ENCODE measurements at places on chromosomes 12 and 14. TPM values are rescaled to one million over a fixed set of nuclear protein-coding genes. Genes with fewer than 3 reads are reported as not detected.
A peak's percentile ranks its signal among the peaks of the same experiment; 100 is the strongest.

DNA sequence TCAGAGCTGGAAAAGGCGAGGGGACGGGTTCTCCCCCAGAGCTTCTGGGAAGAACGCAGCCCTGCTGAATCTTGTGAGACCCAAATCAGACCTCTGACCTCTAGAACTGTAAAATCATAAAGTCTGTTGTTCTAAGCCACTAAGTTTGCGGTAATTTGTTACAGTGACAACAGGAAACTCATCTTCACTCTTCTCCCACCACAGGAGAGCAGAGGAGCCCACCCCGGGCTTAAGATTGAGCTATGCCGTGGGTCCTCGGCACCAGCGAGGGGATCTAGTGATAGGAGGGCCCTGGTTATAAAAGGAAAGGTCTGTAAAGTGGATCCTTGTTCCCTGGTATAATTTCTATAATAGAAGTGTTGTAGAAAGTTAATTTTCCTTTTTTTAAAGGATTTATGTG, 7.6 kb downstream of the MLXIP start:
- no peak overlapping the region for H3K27ac ChIP-seq
- no peak overlapping the region for H3K4me3 ChIP-seq
- H3K4me1 ChIP-seq = peaks cover 20% of the 10 kb centered on the region
- H3K36me3 ChIP-seq = peaks cover 17% of the 10 kb centered on the region
- no peak for DNase-seq

- DNase-seq = no peak
- no peak overlapping the region for H3K27ac ChIP-seq
- H3K4me1 ChIP-seq = peaks cover 8% of the 10 kb centered on the region
- H3K4me3 ChIP-seq = no peak overlapping the region
Observed at GRCh38 chr12:47736877-47737676, 11.8 kb upstream of the ENDOU start.

DNA sequence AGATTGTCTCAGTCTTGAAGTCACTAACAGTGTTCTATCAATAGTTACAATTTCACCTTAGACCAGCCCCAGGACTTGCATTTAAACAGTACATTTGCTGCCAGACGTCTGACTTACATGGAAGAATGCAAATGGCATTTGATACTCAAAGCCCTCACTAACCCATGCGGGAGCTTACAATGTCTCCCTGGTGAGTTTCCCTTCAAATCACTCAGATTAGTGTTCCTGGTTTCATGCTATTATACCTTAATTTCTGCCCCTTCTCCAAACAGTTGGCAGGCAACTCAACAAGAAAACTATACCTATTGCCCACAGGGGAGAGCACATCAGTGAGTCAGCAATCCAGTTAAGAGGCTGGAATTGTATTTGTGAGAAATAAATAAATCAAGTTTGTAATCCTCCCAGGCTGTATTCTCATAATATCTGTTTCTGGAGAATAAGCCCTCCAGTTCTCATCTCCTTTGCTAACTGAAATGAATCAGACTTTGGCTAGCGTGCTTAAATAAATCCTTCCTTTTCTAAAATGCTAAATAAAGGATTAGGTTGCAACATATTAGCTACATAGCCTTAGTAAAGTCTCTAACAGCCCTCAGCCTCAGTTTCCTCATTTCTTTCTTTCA, 23.7 kb downstream of the GSTZ1 start:
- no peak overlapping the region for H3K27ac ChIP-seq
- H3K4me1 ChIP-seq = no peaks in the 10 kb centered on the region
- no peaks in the 10 kb centered on the region for H3K27me3 ChIP-seq
- H3K36me3 ChIP-seq = no peaks in the 10 kb centered on the region

- H3K36me3 ChIP-seq = peaks cover 24% of the 10 kb centered on the region
- peaks cover 55% of the 10 kb centered on the region for H3K4me1 ChIP-seq
- H3K27me3 ChIP-seq = no peaks in the 10 kb centered on the region
- H3K4me3 ChIP-seq = peak overlapping the region; percentile 75
- H3K27ac ChIP-seq = peak overlapping the region; percentile 17
Observed at GRCh38 chr14:74882103-74882920, 596 bp downstream of the DLST start.

GRCh38 chr12:30025317-30025716, 241.6 kb upstream of the TMTC1 start:
- H3K27ac ChIP-seq = no peak overlapping the region
- peaks cover 18% of the 10 kb centered on the region for H3K4me1 ChIP-seq
- no peaks in the 10 kb centered on the region for H3K27me3 ChIP-seq
- DNase-seq = no peak

DNA sequence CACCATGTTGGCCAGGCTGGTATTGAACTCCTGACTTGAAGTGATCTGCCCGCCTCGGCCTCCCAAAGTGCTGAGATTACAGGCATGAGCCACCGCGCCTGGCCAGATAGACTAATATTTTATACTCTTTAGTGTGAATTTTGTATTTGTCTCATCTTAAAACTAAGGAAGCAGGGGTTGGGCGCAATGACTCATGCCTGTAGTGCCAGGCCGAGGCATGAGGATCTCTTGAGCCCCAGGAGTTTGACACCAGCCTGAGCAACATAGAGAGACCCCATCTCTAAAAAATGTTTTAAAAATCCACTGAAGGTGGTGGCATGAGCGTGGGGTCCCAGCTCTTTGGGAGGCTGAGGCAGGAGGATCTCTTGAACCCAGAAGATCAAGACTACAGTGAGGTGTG, 9.0 kb downstream of the DYNC1H1 start:
- peak overlapping the region; percentile 96 for H3K27ac ChIP-seq
- H3K4me3 ChIP-seq = peak overlapping the region; percentile 47
- no peaks in the 10 kb centered on the region for H3K27me3 ChIP-seq
- H3K36me3 ChIP-seq = peaks cover 51% of the 10 kb centered on the region
- peaks cover 72% of the 10 kb centered on the region for H3K4me1 ChIP-seq

GRCh38 chr14:85599939-85600338, 70.0 kb downstream of the FLRT2 start:
- no peak overlapping the region for H3K4me3 ChIP-seq
- no peaks in the 10 kb centered on the region for H3K36me3 ChIP-seq
- H3K27me3 ChIP-seq = no peaks in the 10 kb centered on the region
- H3K4me1 ChIP-seq = no peaks in the 10 kb centered on the region
- no peak overlapping the region for H3K27ac ChIP-seq

- no peak overlapping the region for H3K27ac ChIP-seq
- no peaks in the 10 kb centered on the region for H3K4me1 ChIP-seq
- no peaks in the 10 kb centered on the region for H3K27me3 ChIP-seq
- H3K36me3 ChIP-seq = no peaks in the 10 kb centered on the region
- no peak for DNase-seq
- H3K4me3 ChIP-seq = no peak overlapping the region
Observed at GRCh38 chr12:23424685-23425084, 524.8 kb downstream of the SOX5 start.

DNA sequence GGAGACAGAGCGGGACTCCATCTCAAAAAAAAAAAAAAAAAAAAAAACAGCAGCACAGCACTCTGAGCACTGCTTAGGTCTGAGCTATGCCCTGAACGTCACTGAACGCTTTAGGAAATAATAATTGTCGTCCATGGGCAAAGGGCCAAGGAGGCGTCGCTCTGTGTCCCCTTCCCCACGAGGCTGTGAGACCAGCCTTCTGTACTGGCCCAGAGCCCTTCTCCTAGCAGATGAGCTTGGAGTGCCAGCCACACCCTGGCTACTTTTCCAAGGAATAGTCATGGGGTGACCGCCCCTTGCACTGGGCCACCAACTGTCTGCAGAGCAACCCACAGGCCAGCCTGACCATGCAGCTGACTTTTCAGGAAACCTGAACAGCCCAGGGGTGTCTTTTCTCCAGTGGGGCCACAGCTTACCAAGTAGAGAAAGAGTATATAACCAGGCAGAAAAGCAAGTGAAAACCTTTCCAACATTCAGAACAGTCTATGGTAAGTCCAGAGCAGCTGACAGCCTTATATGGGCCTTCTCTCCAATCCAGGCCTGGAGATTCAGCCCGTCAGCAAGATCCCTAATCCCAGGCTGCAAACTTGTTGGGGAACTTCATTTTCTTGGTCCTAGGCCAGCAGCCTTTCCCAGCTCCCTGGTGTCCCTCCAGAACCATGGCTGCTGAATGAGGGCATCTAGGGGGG, 28.5 kb downstream of the CD9 start:
- H3K36me3 ChIP-seq = peaks cover 34% of the 10 kb centered on the region
- peak; percentile 47 for DNase-seq
- H3K27me3 ChIP-seq = no peaks in the 10 kb centered on the region
- no peak overlapping the region for H3K4me3 ChIP-seq

GRCh38 chr12:130219929-130220705, 57.9 kb downstream of the FZD10 start:
- H3K4me3 ChIP-seq = no peak overlapping the region
- peaks cover 18% of the 10 kb centered on the region for H3K27me3 ChIP-seq
- H3K36me3 ChIP-seq = no peaks in the 10 kb centered on the region
- DNase-seq = no peak
- H3K4me1 ChIP-seq = no peaks in the 10 kb centered on the region
- no peak overlapping the region for H3K27ac ChIP-seq

- H3K27me3 ChIP-seq = no peaks in the 10 kb centered on the region
- no peaks in the 10 kb centered on the region for H3K36me3 ChIP-seq
- no peak overlapping the region for H3K4me3 ChIP-seq
- DNase-seq = no peak
Observed at GRCh38 chr14:63747846-63748245, 20.0 kb upstream of the SGPP1 start.

GRCh38 chr12:40827683-40828592, 135.7 kb downstream of the CNTN1 start:
- no peaks in the 10 kb centered on the region for H3K36me3 ChIP-seq
- H3K27ac ChIP-seq = no peak overlapping the region
- DNase-seq = no peak
- peaks cover 13% of the 10 kb centered on the region for H3K4me1 ChIP-seq
- no peaks in the 10 kb centered on the region for H3K27me3 ChIP-seq

- no peaks in the 10 kb centered on the region for H3K27me3 ChIP-seq
- H3K4me3 ChIP-seq = no peak overlapping the region
- no peak overlapping the region for H3K27ac ChIP-seq
- H3K36me3 ChIP-seq = no peaks in the 10 kb centered on the region
Observed at GRCh38 chr12:118101051-118101450, 2.8 kb downstream of the VSIG10 start.

DNA sequence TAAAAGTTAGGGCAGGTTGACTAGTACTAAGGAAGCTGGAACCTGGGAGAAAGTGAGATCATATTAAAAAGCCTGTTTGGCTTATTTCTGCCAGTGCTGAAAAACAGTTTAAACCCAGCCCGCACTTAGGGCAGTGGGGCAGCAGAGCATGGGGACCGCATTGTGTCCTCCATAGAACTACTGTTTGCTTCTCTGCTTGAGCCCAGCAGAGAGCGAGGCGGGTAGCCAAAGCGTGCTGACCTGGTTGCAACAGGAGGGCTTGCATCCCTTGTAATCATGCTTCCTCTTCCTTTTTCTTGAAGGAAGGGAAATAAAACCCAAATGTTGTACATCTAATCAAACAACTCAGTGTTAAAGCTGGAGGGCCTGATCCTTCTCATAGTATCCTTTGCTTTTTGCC, 82.5 kb upstream of the HOXC13 start:
- DNase-seq = no peak
- peaks cover 24% of the 10 kb centered on the region for H3K4me1 ChIP-seq
- no peak overlapping the region for H3K4me3 ChIP-seq
- H3K36me3 ChIP-seq = no peaks in the 10 kb centered on the region
- H3K27me3 ChIP-seq = no peaks in the 10 kb centered on the region

- no peak for DNase-seq
- no peak overlapping the region for H3K27ac ChIP-seq
- H3K4me1 ChIP-seq = peaks cover 23% of the 10 kb centered on the region
- H3K27me3 ChIP-seq = no peaks in the 10 kb centered on the region
- H3K36me3 ChIP-seq = no peaks in the 10 kb centered on the region
Observed at GRCh38 chr12:88921890-88922532, 341.7 kb upstream of the KITLG start.

DNA sequence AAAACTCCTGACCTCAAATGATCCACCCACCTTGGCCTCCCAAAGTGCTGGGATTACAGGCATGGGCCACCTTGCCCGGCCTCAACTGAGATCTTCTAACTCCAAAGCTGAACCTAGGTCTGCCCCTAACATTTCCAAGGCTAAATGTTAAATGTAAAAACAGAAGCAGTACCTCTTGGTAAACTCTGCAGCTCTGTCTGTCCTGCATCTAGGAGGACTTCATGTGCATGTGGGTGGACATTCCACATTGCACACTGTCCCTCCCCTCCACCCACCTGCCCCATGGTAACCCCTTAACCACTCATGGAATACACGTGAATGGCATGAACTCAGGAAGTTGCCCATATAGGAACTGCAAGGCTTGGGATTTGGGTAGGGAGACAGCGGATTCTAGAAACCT, 33.1 kb downstream of the SNX6 start:
- H3K4me1 ChIP-seq = no peaks in the 10 kb centered on the region
- no peaks in the 10 kb centered on the region for H3K27me3 ChIP-seq

Gene TPPP2
- not detected for total RNA-seq

Gene PITPNM2
- 16.6 TPM for total RNA-seq

Gene KRT82
- total RNA-seq = not detected

Gene RNF212B
- total RNA-seq = not detected

Gene BIN2
- total RNA-seq = not detected

Gene PELI2
- 10.0 TPM for total RNA-seq

Gene GALNT9
- total RNA-seq = 16.1 TPM

Gene RFX4
- total RNA-seq = not detected

Gene C14orf180
- not detected for total RNA-seq

Gene KLRC4
- total RNA-seq = not detected

Gene WIF1
- not detected for total RNA-seq

Gene SLCO1C1
- not detected for total RNA-seq
